Osteoblast (primary cell): ENCODE measurements at places on chromosomes 1 and 21. TPM values are rescaled to one million over a fixed set of nuclear protein-coding genes. Genes with fewer than 3 reads are reported as not detected.

The GPR37L1 gene
- not detected in 2 replicates for total RNA-seq

The TLCD4 gene
- 2.2 and 2.4 TPM in 2 replicates for total RNA-seq

The RHD gene
- total RNA-seq, result not detected in 2 replicates

The PIGR gene
- total RNA-seq, result not detected in 2 replicates

The LGR6 gene
- not detected in 2 replicates for total RNA-seq

The TMEM53 gene
- total RNA-seq, result 6.9 and 7.7 TPM in 2 replicates

The ZNHIT6 gene
- 13.4 and 14.4 TPM in 2 replicates for total RNA-seq

The LRRC8B gene
- 1.2 and 1.4 TPM in 2 replicates for total RNA-seq

The RORC gene
- total RNA-seq, result not detected in 2 replicates

The KIF14 gene
- total RNA-seq, result 1.8 and 2.1 TPM in 2 replicates

The VCAM1 gene
- 382 and 511 TPM in 2 replicates for total RNA-seq

The CELF3 gene
- total RNA-seq, result not detected in 2 replicates

The CPLANE2 gene
- total RNA-seq, result 9.4 and 14.1 TPM in 2 replicates

The ASPM gene
- 5.1 and 5.6 TPM in 2 replicates for total RNA-seq

The DNAH14 gene
- 25.0 and 31.8 TPM in 2 replicates for total RNA-seq

The ZNF644 gene
- total RNA-seq, result 57.5 and 59.5 TPM in 2 replicates

The SMCP gene
- not detected in 2 replicates for total RNA-seq

The OR2T11 gene
- total RNA-seq, result not detected in 2 replicates

The MAGI3 gene
- 7.2 and 8.3 TPM in 2 replicates for total RNA-seq

The GBP4 gene
- total RNA-seq, result 0.36 and 1.2 TPM in 2 replicates

The ANGPTL1 gene
- total RNA-seq, result 12.1 and 15.6 TPM in 2 replicates

The LCE5A gene
- total RNA-seq, result not detected in 2 replicates

The SHISAL2A gene
- total RNA-seq, result not detected in 2 replicates

The PLCH2 gene
- total RNA-seq, result under 0.01 TPM in 1 of 2 replicates, not detected in the other

The OR2M3 gene
- not detected in 2 replicates for total RNA-seq

The CFAP107 gene
- not detected in 2 replicates for total RNA-seq

The S100A5 gene
- total RNA-seq, result not detected in 2 replicates

The LCE2A gene
- not detected in 2 replicates for total RNA-seq

The CLEC20A gene
- under 0.01 TPM in 1 of 2 replicates, not detected in the other for total RNA-seq

The LDLRAD1 gene
- total RNA-seq, result not detected in 2 replicates

The BTBD19 gene
- total RNA-seq, result 21.4 and 23.6 TPM in 2 replicates

The CIART gene
- total RNA-seq, result 15.6 and 16.3 TPM in 2 replicates

The PTGER3 gene
- total RNA-seq, result not detected in 2 replicates

The FCGR2B gene
- 0.36 TPM in 1 of 2 replicates, not detected in the other for total RNA-seq

The RIT1 gene
- 36.9 and 39.5 TPM in 2 replicates for total RNA-seq

The ANKRD34A gene
- total RNA-seq, result 0.59 and 1.1 TPM in 2 replicates

The SH2D5 gene
- 1.4 and 1.8 TPM in 2 replicates for total RNA-seq

The RAP1GAP gene
- total RNA-seq, result under 0.01 and 0.29 TPM in 2 replicates

The CD1E gene
- not detected in 2 replicates for total RNA-seq

The MRPL20 gene
- total RNA-seq, result 53.9 and 58.9 TPM in 2 replicates

The LRRN2 gene
- total RNA-seq, result under 0.01 TPM in 1 of 2 replicates, not detected in the other

The HNRNPCL1 gene
- not detected in 2 replicates for total RNA-seq

The TOR3A gene
- 34.2 and 44.2 TPM in 2 replicates for total RNA-seq

The KIRREL1 gene
- 171 and 174 TPM in 2 replicates for total RNA-seq

The FCRL3 gene
- total RNA-seq, result not detected in 2 replicates

The ADORA3 gene
- total RNA-seq, result not detected in 2 replicates

The CD101 gene
- under 0.01 TPM in 2 replicates for total RNA-seq

The MRPL39 gene
- 26.5 and 28.2 TPM in 2 replicates for total RNA-seq

The MARK1 gene
- 0.72 and 1.5 TPM in 2 replicates for total RNA-seq

The C8A gene
- total RNA-seq, result not detected in 2 replicates

The AMY1C gene
- not detected in 2 replicates for total RNA-seq

The C4BPB gene
- not detected in 2 replicates for total RNA-seq
